ENCODE measurements at places on chromosomes 6 and 20.

DNA sequence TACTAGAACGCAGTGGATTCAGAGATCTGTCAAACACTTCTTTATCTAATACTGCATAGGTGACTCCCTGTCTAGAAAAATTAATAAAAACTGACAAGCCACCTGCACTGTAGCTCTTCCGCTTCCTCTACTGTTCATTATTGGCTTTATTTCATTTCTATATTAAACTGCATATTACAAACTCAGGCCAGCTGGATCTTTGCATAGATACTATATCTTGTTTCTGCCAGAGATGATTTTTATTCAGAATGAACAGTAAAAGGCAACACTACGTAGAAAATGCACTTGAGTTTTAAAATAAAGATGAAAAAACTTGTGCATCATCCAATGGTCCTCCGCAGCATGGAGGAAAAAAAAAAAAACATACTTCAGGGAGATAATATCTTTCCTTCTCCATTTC, 508.3 kb downstream of the PRKN start:
- no peak for DNase-seq

DNA sequence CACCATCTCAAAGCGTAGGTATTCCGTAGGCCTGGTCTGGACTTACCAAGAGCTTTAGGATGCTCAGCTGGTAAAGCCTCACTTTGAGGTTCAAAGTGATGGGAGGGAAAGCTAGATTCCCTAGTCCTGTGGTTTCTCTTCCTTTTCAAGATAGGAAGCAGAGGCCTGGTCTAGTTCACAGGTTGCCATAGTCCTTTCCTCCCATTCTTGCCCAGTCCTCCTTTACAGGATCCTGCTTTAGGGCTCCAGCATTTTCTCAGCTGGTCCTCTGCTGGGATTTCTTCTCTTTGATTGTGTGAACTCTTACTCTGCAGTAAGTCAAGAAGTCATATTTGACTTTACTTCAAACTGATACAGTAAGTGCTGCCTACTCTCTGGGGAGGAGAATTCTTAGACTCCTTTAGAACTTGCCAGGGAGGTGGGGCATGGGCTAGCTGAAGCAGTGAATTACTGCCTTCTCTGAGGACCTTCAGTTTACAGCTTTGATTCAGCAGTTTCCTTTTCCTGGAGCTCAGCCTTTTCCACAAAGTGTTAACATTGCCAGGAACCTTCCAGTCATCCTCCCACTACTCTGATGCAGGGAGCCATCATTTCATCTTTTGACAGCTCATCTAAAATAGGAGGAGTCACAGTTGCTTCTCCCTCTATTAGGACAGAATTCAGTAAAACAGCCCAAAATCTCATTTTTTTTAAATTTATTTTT, 42.8 kb upstream of the PLCG1 start:
- DNase-seq: no peak

- no peak for DNase-seq
These were observed 4.0 kb downstream of the PKIG start for GRCh38 chr20:44586289-44586911.

GRCh38 chr20:61268024-61268423, 16.0 kb downstream of the CDH4 start:
- no peak for DNase-seq

- DNase-seq: no peak
These were observed 598.3 kb downstream of the PKHD1 start for GRCh38 chr6:51489133-51489532.

Measured in epithelial cell of proximal tubule (primary cell).